ENCODE measurements at places on chromosomes 6 and 20.

- no peak for DNase-seq
Observed at GRCh38 chr6:43884652-43885022, 114.6 kb downstream of the VEGFA start.

DNA sequence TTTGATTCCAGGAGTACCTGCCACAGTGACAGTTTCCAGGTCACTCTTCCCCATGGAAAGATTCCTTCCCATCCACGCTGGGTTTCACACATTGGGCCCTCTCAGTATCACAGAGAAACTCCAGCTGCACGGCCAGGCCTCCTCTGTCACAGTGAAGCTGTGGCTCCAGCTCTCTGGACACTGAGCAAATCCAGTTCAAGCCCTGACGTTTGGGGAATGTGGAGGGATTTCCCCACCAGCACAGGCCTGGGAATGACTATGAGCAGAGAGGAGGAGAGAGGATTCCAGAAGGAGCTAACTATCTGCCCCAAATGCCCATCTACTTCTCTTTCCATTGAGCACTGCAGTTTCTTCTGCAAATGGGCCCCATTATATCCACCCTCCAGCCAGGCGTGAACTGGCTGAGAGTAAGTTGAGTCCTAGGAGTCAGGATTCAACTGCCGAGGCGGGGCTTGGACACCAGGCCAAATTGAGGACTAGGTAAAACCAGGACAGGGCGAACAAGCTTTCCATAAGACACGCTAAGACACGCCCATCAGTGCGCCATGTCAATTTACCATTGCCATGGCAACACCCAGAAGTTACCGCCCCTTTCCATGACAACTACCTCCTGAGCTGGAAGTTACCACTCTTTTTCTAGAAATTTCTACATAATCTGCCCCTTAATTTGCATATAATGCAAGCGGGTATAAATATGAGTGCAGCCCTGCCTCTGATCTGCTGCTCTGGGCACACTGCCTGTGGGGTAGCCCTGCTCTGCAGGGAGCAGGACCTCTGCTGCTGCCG, 9.2 kb upstream of the BNIP5 start:
- no peak for DNase-seq

- DNase-seq = no peak
Observed at GRCh38 chr6:121555201-121555600, 119.8 kb downstream of the GJA1 start.

GRCh38 chr20:35395728-35396127, 16.0 kb downstream of the UQCC1 start:
- no peak for DNase-seq
